ENCODE measurements at places on chromosomes 12 and 14.

GRCh38 chr12:70486588-70486987 lies 120.5 kb downstream of the KCNMB4 start:
- no peak overlapping the region for H3K27ac ChIP-seq
- H3K27me3 ChIP-seq, result no peaks in the 10 kb centered on the region
- no peak for DNase-seq
- no peak overlapping the region for H3K4me3 ChIP-seq
- H3K36me3 ChIP-seq, result no peaks in the 10 kb centered on the region

DNA sequence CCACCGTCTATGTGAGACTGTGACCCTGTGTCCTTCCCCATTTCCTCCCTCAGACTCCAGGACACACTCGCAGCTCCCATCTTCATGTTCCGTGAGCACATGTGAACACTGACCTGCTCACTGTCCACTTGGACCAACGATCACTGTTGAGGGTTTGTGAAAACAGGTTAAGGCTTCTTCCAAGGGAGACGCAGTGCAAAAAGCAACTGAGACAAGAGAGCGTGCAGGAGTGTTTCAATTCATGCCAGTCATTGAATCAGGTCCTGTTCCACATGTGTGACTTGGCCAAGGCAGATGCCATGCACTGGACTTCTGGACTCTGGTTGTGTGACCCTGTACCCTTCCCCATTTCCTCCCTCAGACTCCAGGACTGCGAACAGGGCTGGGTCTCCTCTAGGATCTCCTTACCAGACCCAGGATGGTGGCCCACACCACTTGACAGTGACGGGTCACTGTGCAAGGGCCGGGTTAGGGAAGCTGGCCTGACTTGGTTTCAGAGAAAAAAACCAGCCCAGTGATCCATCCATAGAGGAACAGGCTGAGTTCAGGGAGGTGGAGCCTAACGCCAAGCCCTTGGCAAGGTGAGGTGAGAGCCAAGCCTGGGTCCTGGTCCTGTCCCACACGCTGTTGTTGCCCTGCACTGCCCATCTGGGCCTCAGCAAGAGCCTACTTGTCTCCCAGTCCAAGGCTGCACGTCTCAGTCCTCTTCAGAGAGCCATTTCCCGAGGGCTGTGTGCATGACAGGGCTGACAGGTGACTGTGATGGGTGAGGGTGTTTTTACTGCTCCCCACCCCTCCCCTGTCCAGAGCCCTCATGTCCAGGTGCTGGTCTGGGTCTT lies 5.7 kb upstream of the KRT5 start:
- H3K27me3 ChIP-seq, result no peaks in the 10 kb centered on the region
- peaks cover 63% of the 10 kb centered on the region for H3K4me1 ChIP-seq
- H3K27ac ChIP-seq, result peak overlapping the region; percentile 86
- no peak overlapping the region for H3K4me3 ChIP-seq

GRCh38 chr14:55303125-55303499 lies 31.9 kb downstream of the FBXO34 start:
- H3K27ac ChIP-seq, result peak overlapping the region; percentile 67
- DNase-seq, result no peak
- no peaks in the 10 kb centered on the region for H3K36me3 ChIP-seq
- H3K4me1 ChIP-seq, result peaks cover 44% of the 10 kb centered on the region
- no peaks in the 10 kb centered on the region for H3K27me3 ChIP-seq
- H3K4me3 ChIP-seq, result no peak overlapping the region

DNA sequence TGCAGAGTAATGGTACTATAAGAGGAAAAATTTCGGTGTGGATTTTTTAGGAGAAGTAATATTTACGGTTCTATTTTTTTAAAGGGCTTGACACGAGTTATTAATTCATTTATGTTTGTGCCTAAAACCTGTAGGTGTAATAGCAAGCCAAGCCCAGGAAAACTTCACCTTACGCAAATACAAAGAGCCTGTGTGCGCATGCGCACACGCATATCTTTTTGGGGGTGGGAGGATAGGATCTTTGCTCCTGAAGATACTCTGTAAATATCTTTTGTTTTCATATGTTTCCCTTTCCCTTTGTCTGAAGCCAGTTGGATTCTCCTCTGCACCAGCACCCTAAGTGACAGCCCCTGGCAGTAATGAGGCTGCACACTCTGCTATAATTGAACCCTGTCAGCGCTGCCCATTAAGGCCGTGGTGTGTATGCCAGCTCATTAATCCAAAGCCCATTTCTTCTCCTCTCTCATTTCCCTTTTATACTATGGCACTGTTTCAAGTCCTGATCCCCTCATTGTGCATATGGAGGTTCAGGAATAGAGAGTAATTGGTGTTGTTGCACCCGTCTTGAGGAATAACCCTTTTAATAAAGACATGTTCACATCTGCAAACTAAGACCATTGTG lies 327.2 kb upstream of the E2F7 start:
- H3K4me3 ChIP-seq, result no peak overlapping the region
- no peak for DNase-seq
- H3K27me3 ChIP-seq, result no peaks in the 10 kb centered on the region
- no peak overlapping the region for H3K27ac ChIP-seq

DNA sequence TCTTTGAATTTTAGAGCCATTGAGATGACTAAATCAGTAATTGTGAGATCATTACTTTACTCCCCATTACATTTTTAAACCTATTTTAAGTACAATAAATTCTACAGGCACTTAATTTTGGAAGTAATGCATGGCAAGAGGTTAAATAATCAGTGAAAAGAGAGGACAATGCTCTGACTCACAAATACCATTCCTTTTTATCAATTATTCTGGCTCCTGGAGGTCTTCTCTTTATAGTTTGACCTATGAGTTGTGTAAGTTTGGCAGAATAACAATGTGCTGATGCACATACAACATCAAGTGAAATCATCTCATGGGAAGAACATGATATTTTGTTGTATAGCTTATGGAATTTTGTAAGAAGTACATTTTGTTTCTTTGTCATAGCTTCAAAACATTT lies 166.7 kb downstream of the TMTC3 start:
- H3K27ac ChIP-seq, result no peak overlapping the region
- no peak overlapping the region for H3K4me3 ChIP-seq

DNA sequence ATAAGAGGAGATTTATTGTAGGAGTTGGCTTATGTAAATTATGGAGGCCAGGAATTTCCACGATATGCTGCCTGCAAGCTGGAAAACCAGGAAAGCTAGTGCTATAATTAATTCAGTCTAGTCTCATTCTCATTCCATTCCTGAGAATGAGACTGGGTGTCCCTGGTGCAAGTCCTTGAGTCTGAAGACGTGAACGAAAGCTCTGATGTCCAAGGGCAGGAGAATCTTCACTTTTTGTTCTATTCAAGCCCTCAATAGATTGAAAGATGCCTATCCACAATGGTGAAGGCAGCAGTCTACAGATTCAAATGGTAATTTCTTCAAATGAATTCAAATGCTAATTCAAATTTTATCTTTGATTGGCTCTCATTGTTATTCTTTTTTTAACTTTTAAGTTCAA lies 851.1 kb upstream of the MGAT4C start:
- H3K27me3 ChIP-seq, result no peaks in the 10 kb centered on the region
- no peaks in the 10 kb centered on the region for H3K4me1 ChIP-seq
- no peak overlapping the region for H3K4me3 ChIP-seq
- no peaks in the 10 kb centered on the region for H3K36me3 ChIP-seq

DNA sequence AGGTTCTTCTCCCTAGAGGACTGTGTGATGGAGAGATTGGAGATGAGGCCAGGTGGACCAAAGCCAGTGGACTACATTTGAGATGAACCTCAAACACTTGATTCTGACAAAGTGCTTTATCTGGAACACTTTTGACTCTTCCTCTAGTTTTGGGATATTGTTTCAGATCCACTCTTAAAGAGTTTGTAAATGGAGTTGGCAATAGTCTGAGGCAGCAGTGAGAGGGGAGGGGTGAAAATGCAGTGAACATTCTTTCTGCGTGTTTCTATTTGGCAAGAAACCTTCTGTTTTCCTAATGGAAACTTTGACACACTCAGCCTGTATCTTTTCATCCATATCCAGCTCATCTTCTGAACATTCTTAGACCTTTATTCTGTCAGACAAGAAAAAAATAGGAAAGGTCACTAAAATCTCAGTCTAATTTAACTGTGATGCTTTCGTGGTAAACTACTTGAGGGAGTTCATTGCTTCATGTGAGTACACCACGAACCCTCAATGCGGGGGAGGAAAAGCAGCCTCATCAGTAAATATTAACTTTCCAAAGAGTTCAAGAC lies 57.4 kb upstream of the KCNJ8 start:
- H3K4me3 ChIP-seq, result no peak overlapping the region
- no peaks in the 10 kb centered on the region for H3K36me3 ChIP-seq
- no peak for DNase-seq

- peaks cover 52% of the 10 kb centered on the region for H3K27me3 ChIP-seq
- H3K4me1 ChIP-seq, result peaks cover 20% of the 10 kb centered on the region
- no peak overlapping the region for H3K4me3 ChIP-seq
Observed at GRCh38 chr14:104222396-104223036, 84.1 kb downstream of the KIF26A start.

DNA sequence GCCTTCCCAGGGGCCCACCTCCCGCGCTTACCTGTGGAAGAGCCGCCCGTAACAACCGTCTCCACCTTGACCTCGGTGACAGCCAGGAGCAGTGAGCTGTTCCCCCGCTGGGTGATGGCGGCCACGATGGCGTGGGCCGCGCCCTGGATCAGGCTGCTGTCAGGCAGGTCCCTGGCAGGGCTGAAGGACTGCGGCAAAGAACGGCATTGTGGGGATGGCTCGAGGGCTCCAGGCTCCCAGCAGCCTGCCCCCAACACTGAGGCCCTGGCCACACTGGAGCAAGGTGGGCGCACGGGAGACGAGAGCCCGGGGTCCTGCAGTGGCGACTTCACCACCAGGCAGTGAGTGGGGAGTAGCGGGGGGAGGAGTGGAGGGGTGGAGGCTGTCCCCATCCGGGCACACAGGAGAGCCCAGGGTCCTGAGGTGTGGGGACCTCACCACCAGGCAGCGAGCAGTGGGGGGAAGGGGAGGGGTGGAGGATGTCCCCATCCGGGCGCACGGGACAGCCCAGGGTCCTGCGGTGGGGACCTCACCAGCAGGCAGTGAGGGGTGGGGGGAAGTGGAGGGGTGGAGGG lies 25.0 kb downstream of the JAG2 start:
- H3K4me3 ChIP-seq, result no peak overlapping the region
- no peak for DNase-seq
- no peaks in the 10 kb centered on the region for H3K27me3 ChIP-seq
- H3K4me1 ChIP-seq, result no peaks in the 10 kb centered on the region
- no peaks in the 10 kb centered on the region for H3K36me3 ChIP-seq

GRCh38 chr12:127363392-127363791 lies 903.6 kb upstream of the TMEM132C start:
- no peak overlapping the region for H3K27ac ChIP-seq
- H3K4me1 ChIP-seq, result no peaks in the 10 kb centered on the region
- no peak overlapping the region for H3K4me3 ChIP-seq

- no peak overlapping the region for H3K27ac ChIP-seq
- no peak for DNase-seq
- no peaks in the 10 kb centered on the region for H3K4me1 ChIP-seq
- H3K36me3 ChIP-seq, result no peaks in the 10 kb centered on the region
- H3K4me3 ChIP-seq, result no peak overlapping the region
Observed at GRCh38 chr14:89085737-89086382, 261.4 kb downstream of the TTC8 start.

DNA sequence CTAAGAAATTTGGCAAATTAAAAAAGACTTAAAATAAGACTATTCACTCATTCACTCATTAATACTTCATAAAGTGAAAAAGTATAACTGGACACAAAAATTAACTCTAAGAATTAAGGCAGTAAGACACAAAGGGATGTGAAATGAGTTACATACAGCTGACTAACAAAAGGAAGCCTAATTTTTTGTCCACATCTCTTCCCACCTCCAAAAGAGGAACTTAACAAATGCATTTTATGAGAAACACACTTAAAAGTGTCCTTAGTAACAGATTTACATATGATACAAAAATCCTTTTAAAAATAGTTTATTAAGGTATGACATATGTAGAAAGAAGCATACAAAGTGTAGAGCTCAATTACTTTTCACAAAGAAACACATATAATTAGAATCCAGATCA lies 88.9 kb downstream of the NUMB start:
- H3K4me1 ChIP-seq, result no peaks in the 10 kb centered on the region
- no peaks in the 10 kb centered on the region for H3K36me3 ChIP-seq
- H3K27me3 ChIP-seq, result no peaks in the 10 kb centered on the region
- H3K4me3 ChIP-seq, result no peak overlapping the region
- no peak overlapping the region for H3K27ac ChIP-seq

- no peaks in the 10 kb centered on the region for H3K27me3 ChIP-seq
- no peak for DNase-seq
- no peak overlapping the region for H3K4me3 ChIP-seq
- no peaks in the 10 kb centered on the region for H3K36me3 ChIP-seq
- no peak overlapping the region for H3K27ac ChIP-seq
Observed at GRCh38 chr12:75922944-75923642, 108.5 kb downstream of the PHLDA1 start.

DNA sequence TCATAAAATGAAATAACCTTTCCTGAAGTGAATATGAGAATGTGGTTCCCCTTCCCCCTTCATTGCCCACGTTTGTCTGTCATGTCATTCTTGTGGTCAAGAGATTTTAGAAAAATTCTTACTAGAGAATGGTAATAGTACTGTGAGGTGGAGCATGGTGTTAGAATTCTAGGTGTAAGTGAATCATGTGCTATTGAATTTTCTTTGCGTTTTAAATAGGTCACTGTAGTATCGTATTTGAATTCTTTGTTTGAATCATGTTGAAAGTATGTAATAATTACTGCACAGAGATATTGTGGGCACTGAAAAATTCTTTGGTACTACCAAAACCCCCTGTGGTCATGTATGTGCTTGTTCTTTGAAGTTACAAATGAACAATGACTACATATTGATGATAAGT lies 49.9 kb downstream of the FUT8 start:
- H3K36me3 ChIP-seq, result no peaks in the 10 kb centered on the region
- no peak overlapping the region for H3K4me3 ChIP-seq
- no peak overlapping the region for H3K27ac ChIP-seq
- no peaks in the 10 kb centered on the region for H3K27me3 ChIP-seq
- no peaks in the 10 kb centered on the region for H3K4me1 ChIP-seq

- H3K4me1 ChIP-seq, result no peaks in the 10 kb centered on the region
- H3K4me3 ChIP-seq, result no peak within 1 kb of the TSS
- no peaks in the 10 kb centered on the region for H3K27me3 ChIP-seq
- H3K36me3 ChIP-seq, result peaks cover 3% of the 10 kb centered on the region
- DNase-seq, result no peak
Observed at GRCh38 chr12:2857021-2857431, at the start of gene TEX52. TEX52 (minus strand) TSS chr12:2857039; CDS start chr12:2857026, 13 bp downstream.

- H3K27ac ChIP-seq, result no peak overlapping the region
- H3K27me3 ChIP-seq, result no peaks in the 10 kb centered on the region
- H3K4me1 ChIP-seq, result peaks cover 3% of the 10 kb centered on the region
- H3K36me3 ChIP-seq, result no peaks in the 10 kb centered on the region
- no peak overlapping the region for H3K4me3 ChIP-seq
- DNase-seq, result no peak
Observed at GRCh38 chr14:22319526-22320361, 269.3 kb downstream of the DAD1 start.
